ENCODE measurements at places on chromosomes 11 and 22.

DNA sequence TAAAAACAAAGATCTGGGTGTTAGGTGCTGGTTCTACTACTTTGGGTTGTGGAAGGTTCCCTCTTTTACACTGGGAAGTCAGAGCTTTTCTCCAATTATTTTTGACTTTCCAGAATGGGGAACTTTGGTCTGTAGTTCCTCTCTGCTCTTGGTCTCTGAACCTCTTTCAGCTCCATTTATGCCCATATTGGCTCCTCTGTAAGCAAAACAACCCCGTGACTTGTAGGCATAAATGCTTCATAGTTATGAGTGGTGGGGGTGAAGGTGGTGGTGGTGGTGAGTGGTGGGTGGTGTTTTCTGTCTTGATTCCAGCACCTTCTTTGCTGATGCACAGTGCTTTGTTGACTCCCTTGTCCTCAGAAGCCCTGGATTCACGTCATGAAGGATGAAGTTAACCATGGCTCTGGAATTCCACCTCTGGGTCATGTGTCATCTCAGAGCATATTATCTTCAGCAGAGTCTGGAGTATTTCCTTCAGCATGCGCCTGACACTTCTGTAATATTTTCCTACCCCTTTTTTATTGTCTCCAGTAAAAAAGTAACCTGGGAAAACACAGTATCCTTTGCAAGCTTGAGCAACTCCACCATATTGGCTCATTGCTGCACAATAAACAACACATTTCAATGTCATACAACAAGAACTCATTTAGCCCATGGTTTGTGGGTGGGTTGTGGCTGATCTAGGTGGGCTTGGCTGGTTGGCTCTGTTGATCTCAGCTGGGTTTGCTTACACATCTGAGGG is 24.1 kb upstream of the GRK3 start:
- DNase-seq: no peak

GRCh38 chr11:22554221-22554620 is 71.4 kb downstream of the FANCF start:
- DNase-seq: no peak

DNA sequence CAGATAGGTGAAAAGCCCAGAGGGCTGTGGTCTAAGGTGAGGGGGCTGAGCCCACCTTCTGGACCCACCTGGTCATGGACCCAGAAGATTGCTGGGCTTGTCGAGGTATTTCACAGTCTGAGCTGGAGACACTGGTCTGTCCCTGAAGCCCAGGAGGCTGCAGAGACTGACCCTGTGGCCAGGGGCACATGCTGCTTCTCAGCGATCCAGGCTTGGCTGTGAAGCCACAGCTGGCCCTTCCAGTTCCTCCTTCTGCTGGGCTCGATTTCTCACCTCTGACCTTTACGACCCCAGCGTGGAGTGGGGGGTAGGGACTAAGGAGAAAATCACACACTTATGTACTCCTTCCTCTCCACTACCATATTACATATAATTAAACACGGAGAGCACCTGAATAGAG is 88.5 kb downstream of the NECTIN1 start:
- DNase-seq: no peak

GRCh38 chr22:43381693-43382092 is 30.1 kb upstream of the MPPED1 start:
- DNase-seq: peak; percentile 57

DNA sequence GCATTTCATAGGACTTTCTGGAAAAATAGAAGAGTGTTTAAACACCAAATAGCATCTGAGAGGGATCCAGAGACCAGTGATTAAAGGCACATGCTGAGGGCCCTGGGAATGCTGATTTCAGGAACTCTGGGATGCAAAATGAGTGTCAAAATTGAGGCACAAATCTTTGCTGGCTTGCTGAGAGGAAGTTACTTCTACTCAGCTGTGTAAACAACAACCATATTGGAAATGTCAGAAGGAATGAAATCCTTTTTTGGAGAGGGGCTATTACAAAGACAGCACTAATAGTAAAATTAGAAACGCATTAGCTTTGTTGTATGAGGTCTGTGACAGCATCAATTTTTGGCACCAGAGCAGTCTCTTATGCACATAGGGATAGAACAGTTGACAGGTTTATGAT is 267.8 kb upstream of the RAG2 start:
- DNase-seq: no peak

DNA sequence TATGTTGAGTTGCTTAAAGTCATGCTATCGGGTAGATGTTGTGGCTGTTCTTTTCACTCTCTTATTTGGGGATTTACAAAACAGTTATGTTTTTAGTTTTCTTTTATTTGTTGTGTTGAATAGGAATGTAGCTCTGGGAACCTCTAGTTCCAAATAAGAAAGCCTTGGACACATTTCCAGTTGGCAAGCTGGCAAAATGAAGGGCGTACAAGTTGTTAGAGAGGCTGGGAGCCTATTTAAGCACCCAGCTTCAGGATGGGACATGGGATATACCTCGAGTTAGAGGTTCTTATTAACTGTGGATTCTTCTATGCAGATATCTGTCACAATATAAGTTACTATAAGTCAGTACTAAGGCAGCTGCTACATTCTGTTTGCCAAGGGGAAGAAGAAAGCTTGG is 22.8 kb downstream of the PPARA start:
- no peak for DNase-seq

GRCh38 chr22:41481131-41481830 is 12.4 kb downstream of the ACO2 start:
- DNase-seq: no peak

DNA sequence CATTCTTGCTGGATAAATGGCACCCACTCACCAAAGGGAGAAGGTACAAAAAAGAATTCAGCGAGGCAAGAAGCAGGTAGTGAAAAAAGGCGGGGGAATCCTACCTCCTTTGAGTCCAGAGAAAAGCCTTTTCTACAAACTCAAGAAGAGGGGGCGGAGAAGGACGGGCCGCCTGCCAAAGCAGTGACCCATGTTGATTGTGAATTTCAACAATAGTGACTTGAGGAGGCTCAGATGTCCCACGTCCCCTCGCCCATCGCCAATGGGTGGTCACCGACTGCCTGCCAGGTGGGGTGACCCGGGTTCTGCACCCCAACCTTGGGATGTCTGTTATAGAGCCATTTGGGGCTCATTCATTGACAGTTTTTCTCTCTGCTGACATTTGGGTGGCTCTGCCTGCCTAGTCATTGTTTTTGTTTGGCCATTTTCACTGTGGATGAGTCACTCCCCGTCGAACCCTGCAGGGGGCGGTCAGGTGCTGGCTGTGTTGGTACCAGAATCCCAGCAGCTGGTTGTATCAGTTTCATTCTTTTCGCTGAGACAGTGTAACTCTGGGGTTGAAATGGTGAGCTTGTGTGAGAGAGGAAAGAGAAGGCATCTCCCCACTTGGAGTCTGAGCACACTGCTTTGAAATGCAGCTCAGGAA is 163.4 kb upstream of the NCAM1 start:
- DNase-seq: no peak

- DNase-seq: no peak
These were observed 29.0 kb downstream of the RTN4R start for GRCh38 chr22:20238901-20239675.

DNA sequence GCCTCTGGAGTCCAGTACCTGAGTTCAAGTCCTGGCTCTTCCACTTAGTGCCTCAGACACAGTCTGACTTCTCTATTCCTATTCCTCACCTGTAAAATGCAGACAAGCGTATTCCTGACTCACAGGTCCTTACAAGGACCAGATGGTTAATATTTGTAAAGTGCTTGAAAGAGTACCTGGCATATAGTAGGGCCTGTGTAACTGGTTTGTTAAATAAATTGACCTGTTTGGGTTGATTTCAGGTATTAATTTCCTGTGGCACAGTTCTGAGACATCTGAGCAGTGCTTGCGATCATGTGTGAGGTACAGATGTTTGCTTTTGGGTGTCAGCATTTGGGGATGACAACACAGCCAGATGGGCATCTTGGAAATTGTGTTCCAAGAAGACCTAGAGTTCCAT is 127.5 kb downstream of the APIP start:
- no peak for DNase-seq

DNA sequence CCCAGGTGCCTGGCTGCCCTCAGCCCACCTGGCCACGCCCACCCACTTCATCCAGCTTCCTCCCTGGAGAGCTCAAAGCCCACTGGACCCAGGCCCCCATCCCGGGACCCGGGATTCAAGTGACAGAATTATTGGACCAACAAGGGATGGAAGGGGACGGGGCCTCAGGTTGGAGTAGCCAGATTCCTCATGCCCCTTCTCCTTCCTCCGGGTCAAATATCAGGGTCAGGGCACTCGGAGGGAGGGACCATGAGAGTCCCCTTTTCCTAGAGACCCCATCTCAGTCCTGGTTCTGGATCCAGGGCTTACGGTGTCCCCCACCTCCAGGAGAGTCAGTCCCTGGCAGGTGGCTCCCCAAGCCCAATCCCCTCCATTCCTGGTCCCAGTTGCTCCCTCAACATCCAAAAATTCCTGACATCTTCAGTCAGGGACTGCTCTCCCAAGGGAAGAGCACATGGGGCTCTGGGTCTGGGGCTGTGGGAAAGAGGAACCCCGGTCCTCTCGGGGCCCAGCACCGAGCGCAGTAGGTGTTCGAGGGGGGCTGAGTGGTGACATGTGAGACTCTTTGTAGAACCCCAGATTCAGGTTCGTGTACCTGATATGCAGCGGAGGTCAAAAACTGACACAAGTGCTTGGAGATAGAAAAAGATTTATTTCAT is 37.7 kb downstream of the IGLL5 start:
- DNase-seq: no peak

DNA sequence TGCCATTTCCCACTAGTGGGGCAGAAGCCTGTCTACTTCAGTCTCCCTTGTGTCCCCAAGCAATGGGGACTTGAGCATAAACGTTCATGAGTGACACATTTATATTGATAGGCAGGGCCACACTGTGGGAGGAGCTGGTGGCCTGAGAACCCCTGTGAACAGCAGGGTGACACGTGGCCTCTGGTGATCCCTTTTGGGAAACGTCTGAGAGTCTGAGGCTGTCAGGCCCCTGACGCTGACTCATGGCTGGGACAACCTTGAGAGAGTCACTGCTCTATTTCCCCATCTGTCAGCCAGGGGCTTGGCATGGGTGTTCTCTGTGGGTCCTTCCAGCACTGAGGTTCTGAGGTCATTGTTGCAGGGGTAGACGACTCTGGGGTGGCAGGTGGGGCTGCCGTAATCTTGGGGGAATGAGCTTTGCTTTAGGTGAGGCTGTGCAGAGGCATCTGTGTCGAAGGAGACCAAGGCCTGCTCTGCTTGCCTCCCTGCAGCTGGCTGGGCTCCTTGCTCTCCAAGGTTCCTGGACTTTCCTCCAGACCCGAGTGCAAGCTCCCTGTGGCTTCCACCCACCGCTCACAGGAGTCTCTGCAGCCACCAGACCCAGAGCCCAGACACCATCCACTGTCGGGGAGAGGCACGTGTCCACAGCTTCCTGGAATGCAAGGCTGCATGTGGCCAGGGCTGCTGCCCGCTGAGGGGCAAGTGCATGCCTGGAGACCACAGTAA is 54.7 kb downstream of the SMIM38 start:
- DNase-seq: no peak

DNA sequence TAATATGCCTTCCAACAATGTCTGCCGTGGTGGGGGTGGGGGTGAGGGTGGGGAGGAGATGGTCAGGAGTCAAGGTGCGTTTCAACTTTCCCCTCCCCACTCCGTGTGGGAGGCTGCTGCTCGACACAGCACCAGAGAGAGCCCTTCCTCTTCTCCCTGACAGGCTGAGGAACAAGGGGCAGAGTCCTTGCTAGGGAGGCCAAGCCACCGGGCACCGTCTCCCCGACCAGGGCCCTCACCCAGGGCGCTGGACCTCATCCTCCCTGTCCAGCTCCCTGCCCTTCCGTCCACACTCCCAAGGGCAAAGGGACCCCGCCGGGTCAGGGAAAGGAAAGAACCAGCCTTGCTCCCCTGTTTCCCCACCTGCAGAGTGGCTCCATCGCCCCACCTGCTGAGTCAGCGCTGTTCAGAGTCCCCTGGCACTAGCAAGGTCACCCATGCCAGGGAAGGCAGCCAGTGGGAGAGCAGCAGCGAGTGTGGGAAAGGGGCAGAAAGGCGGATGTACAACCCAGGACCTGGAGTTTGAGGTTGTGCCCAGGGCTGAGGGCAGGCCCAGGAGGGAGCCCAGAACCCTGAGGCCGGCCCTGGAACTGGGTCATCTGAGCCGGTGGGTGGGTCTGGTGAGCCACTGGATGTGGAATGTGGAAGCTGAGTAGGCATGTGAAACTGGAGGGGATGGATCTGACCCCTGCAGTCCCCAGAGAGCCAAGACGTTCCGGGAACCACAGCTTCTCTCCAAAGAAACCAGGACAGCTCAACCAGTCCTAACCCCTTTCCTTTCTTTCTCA is 47.2 kb downstream of the BUD13 start:
- DNase-seq: no peak

DNA sequence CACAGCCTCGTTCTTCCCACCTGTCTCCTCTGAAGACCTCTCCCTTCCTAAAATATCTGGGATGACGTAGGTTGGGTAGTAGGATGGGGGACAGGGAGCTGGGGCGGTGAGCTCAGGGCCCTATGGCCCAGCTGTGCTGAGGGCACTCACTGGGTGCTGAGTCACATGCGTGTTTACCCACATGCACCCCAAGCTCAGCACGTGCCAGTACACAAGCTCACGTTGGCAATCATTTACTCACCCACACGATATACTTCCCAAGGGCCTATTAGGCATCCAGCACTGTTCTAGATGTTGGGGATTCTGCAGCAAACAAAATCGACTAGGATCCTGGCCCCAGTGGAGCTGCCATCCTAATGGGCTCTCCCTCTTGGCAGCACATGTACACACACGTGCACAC is 28.7 kb downstream of the ARAP1 start:
- DNase-seq: no peak

- DNase-seq: no peak
These were observed 132.2 kb upstream of the NECTIN1 start for GRCh38 chr11:119861160-119861559.

- DNase-seq: no peak
These were observed 111.5 kb upstream of the CLMP start for GRCh38 chr11:123306531-123306930.

DNA sequence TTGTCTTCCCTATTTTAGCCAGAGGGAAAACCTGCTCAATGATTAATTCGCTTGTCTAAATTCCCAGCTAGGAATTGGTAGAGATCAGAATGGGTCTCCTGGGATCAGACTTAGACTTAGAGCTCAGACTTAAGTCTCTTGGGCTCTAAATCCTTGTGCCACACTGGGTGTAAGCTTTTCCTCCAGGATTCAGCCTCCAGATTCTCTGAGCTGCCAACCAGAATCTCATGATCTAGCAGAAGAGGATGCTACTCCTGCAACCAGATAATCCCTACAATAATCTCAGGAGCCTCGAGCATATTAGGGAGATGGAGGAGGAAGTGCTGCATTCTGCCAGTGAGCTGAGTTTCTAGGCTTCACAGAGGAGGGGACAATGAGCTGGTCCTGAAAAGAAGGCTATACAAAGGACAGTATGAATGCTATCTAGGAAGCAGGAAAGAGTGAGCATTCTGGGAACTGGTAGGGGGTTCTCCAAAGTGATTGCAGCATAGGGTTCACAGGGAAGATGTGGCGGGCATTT is 211.6 kb upstream of the SESN3 start:
- no peak for DNase-seq

- no peak for DNase-seq
These were observed 2.7 kb downstream of the DCDC1 start for GRCh38 chr11:31366795-31367194.
